Activated CD4-positive, alpha-beta memory T cell treated with anti-CD3 and anti-CD28 coated beads for 36 hours (primary cell): ENCODE measurements at places on chromosomes 6 and 20.

DNA sequence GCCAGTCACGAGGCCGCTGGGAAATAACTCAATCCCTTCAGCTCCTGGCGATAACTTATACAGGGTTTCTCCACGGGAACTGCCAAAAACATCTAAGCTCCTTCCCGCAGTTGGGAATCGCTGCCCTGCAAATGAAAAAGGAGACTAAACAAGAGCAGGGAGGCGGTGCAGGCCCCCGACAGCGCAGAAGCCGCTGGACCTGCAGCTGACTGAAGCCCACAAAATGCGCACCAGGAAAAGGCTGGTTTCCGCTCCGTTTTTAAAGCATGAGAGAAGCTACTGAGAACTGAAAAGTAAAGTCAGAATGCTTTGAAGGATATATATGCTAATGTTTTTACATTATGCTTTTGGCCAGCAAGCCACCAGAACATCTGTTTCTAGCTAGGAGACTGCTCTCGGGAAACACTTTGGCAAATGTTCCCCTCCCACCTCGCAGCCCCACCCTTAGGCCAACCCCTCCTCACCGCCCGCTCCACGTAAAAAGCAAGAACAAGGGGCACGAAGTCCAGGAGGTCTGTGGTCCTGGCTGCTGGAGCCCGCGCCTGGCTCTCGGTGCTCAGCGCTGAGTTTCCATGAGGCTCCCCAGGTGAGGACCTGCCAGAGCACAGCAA is 90.5 kb downstream of the SOD2 start:
- no peak for DNase-seq

DNA sequence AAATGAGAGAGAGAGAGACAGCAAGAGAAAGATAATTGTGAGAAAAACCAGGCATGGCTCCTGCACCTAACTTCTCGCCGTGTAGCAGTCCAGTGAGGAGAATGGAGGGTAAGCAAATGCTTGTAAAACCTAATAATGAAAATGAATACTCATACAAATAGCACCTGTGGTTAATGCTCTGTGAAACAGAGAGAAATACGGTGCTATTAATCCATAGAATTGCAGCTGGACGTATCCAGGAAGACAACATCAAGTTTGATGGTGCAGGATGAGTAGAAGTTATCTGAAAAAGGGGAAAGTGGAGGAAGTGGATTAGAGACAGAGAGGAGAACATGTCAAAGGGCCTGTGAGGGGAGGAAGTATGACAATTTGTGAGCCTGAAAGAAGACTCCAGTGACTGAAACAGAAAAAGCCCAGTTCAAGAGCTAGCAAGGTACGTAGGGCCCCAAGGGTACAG is 89.4 kb upstream of the PAK5 start:
- DNase-seq: no peak

GRCh38 chr6:15297895-15298590 is 52.2 kb downstream of the JARID2 start:
- DNase-seq: no peak

GRCh38 chr6:130065609-130066156 is 47.3 kb downstream of the L3MBTL3 start:
- DNase-seq: no peak
